NCI-H345 (cell line): ENCODE measurements at places on chromosomes 16 and 17.

GRCh38 chr17:32525122-32525521, 38.3 kb downstream of the CDK5R1 start:
- no peak for DNase-seq

GRCh38 chr17:43814026-43814425, 18.9 kb downstream of the MPP3 start:
- DNase-seq, result no peak

GRCh38 chr17:27651411-27652345, 20.7 kb downstream of the LGALS9 start:
- DNase-seq, result peak; percentile 14

DNA sequence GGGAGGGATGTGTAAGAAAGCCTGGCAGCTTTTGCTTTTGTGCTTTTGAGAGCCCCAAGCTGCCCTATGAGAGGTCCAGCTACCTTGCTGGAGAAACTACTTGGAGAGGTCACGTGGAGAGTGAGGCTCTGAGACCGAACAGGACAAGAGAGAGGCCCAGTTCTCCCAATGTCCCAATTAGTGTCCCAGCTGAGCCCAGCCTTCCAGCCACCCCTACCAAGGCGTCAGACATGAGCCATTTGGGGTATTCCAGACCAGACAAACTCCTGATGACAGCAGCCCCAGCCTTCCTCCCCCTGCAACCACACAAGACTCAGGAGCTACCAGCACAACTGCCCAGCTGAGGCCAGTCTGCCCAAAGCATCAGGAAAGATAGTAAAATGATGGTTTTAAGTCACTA, 35.0 kb downstream of the NKD1 start:
- no peak for DNase-seq
